ENCODE measurements at places on chromosomes 5 and 9.

GRCh38 chr9:83012168-83012921 is 50.6 kb downstream of the RASEF start:
- no peak for DNase-seq

GRCh38 chr9:132631280-132631679 is 38.5 kb downstream of the DDX31 start:
- no peak for DNase-seq

GRCh38 chr9:36078051-36078450 is 41.3 kb downstream of the RECK start:
- no peak for DNase-seq

GRCh38 chr5:123112196-123112595 is 23.2 kb downstream of the PRDM6 start:
- no peak for DNase-seq

GRCh38 chr9:27924502-27924901 is 351.2 kb upstream of the C9orf72 start:
- DNase-seq: no peak

GRCh38 chr5:104598285-104598684 is 1035.7 kb upstream of the NUDT12 start:
- no peak for DNase-seq

DNA sequence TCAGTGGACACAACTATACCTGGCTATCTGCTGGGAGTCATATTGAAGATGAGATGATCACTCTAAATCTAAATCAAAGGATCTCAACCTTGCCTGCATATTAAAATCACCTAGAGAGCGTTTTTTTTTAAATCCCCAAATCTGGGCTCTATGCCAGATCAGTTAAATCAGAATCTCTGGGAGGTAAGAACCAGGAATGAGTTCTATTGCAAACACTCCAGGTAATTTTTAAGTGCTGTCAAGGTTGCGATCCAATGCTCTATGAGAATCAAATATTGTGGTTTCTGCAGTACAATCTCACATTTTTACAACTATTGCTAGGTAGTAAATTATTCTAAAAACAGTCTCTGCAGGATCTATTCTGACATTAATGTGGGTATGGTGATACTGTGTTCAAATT is 202.3 kb upstream of the OR13F1 start:
- DNase-seq: no peak

DNA sequence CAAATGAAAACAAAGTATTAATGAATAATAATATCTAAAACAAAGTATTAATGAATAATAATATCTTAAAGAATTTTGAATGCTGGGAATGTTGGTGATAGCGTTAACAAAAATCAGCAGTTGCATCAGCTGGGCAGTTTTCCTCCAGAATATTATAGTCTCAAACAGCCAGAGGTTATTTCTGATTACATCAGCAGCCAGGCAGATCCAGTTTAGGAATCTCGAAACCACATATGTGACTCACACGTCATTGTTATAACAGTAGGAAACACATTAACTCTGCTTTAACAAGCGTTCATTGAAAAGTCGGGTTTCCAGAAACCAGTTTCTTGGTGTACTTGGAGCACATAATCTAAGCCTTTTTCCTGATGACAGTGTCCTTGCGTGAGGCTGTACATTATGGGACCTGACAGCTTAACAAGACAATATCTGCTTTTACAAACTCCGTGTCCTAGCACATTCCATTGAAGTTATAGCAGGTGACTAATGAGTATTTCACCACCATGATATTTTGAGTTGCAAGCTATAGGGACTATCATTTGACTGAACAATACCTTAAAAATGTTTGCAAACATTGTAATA is 559.5 kb upstream of the KLF4 start:
- DNase-seq: no peak

- DNase-seq: no peak
Measured at GRCh38 chr5:87541676-87542075, 128.9 kb upstream of the CCNH start.

DNA sequence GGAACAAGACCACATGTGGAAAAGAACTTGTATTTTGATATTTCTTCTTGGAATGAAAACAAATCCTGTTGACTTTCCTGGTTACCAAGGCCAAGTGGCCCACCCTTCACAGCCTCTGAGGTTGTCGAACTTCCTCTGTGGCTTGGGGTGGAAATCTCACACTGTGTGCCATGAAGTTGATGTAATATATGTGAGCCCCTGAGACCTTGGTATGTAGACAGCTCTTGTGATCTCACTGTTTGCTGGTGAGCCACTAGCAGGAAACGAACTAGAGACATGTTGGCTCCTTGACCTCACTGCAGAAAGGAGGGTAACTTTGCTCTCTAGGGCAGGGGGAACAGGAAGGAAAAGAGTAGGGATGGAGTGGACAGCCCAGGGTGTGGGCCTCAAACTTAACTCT is 159.4 kb downstream of the ARHGAP26 start:
- DNase-seq: no peak

DNA sequence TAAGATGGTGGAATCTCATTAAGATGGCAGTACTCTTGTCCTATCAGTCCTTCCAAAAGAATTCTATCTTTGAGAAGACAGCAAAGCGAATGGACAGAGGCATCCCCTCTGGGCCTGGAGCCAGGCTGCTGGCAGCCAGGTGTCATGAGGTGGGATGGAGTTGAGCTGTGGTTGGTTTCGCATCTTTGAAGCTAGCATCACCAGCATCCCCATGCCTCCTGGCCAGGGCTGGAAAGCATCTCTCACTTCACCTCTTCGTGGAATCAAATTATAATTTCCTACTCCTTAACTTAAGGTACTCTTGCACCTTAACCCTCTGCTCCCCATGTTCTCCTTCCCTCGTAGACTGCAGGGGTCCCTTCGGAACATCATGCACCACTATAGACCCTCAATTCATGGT is 248.3 kb downstream of the GADD45G start:
- DNase-seq: no peak

DNA sequence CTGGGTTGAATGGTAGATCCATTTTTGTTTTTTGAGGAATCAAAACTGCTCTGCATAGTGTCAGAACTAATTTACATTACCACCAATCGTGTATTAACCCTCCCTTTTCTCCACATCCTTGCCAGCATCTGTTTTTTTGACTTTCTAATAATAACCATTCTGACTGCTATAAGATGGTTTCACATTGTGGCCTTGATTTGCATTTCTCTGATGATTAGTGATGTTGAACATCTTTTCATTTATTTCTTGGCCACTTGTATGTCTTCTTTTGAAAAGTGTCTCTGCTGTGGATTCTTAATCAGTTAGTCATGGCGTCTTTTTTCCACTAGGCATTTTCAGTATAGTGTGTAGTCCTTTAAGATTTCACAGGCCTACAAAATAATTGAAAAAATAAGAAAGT is 2144.3 kb upstream of the C9orf72 start:
- DNase-seq: no peak

Data from cortex of kidney (tissue), 1 donor.